Chondrocyte (in vitro differentiated cells): ENCODE measurements at places on chromosomes 11 and 22.

DNA sequence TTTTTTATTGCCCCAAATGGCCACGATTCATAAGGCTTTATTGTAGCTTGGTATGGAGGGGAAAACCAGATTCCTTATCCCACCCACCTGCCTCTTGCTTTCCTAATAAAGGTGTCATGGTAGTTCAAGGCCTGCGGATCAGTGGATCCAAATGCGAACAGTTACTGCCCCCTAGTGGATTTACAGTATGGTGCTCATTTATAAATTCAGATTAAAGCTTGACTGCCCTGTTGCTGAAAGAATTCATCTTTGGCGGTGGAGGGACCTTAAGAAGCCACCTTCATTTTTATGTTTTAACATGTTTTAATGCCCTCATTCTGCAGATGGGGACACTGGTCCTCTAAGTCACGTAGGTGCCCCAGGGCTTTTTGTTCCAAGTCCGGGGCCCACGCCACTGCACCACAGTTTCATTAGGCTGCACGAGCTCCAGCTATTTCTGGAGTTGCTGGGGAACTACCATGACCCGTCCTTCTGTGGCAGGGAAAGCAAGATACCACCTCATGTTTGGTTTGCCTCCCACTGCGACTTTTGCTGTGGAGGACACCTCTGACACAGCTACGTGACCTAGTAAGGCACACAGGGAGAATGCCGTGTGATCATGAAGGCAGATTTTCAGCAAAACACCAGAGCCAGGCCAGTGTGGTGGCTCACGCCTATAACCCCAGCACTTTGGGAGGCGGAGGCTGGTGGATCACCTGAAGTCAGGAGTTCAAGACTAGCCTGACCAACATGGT lies 15.6 kb upstream of the INCENP start:
- no peak for DNase-seq

DNA sequence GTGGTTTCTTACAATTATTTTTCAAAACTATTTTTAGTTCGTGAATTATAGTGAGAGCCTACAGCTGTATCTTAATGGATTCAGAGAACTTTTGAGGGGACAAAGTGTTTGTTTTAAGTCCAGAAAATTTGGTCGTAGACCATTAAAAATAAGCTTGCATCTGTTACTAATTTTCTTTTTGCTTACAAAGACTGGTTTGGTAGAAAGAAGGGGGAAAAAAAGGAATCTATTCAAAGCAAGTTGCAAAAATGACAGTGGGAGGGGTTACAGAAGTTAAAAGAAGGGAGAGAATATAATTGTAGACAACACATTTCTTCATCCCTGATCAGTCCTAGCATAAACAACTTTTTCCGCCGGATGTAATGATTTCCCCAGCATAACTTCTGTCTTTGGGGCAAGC lies 72.1 kb downstream of the AMOTL1 start:
- no peak for DNase-seq

- DNase-seq, result no peak
These were observed 137.6 kb downstream of the SNX19 start for GRCh38 chr11:130778705-130779104.

DNA sequence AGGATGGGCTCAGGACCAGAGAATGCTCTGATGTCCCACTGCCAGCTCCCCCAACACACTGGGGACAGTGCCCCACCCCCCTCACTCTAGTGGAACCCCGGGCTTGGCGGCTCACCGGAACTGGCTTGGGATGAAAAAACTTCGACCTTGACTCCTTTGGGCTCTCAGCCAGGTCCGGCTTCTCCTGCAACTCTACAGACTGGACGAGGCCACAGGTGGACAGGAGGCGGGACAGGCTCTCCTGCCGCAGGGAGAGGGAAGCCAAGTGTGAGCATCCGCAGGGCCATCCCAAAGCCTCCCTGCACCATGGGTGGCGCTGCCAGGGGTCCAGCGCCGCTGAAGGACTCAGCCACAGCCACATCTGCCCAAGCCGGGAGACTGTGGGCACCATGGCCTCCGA lies 3.7 kb downstream of the RRP7A start:
- no peak for DNase-seq

GRCh38 chr11:75656044-75656727 lies 12.7 kb downstream of the MAP6 start:
- DNase-seq, result no peak

GRCh38 chr11:70871881-70872280 lies 380.5 kb downstream of the SHANK2 start:
- DNase-seq, result no peak

DNA sequence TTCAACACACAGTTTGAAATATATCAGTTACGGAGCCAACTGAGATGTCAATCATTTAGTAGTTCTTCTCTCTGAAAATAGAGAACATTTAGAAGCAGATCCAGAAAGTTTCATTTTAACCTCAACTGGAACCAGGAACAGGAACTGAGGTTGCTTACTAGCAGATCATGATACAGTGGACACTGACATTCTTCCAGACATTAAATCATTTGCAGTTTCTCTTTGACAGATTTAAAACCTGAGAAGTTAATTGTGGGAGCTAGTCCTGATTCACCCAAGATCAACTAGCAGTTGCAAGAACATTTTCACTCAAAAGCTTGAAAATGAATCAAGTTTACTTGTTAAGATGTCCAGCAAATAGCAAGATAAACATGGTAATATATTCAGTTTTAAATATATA lies 135.4 kb downstream of the SLC17A6 start:
- no peak for DNase-seq

DNA sequence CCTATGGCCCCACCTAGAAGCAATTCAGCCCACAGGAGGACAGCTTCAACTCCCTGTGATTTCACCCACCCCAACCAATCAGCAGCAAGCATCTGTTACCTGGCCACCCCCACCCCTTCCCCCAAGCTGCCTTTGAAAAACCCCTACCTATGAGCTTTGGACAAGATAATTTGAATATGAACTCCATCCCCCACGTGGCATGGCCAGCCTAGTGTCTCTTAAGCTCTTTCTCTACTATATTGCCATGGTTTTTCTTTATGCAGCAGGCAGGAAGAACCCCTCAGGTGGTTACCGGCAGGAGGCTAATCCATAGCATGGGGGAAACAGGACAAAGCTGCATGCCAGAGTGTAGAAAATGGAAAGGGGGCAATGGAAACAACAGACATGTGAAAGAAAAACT lies 29.0 kb downstream of the CTSC start:
- no peak for DNase-seq

GRCh38 chr22:17853073-17853472 lies 78.8 kb upstream of the BID start:
- no peak for DNase-seq

- DNase-seq, result no peak
These were observed 334.7 kb upstream of the NARS2 start for GRCh38 chr11:78909386-78909785.

DNA sequence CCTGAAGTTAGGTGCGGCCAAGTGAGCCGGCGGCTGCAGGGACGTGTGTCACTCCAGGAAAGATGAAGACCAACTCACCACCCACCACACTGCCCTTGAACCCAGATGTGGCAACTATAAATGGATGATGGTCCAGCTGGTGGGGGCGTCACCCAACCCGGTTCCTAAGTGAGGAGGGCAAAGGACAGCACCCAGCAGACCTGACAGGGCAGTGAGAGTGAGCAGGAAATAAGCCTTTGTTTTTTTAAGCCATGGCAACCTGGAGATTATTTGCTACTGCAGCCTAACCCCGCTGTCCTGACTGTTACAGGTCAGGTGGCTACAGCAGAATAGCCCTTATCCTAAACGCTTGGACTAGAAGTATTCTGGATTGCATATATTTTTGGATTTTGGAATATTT lies 228.9 kb downstream of the CTTN start:
- no peak for DNase-seq

DNA sequence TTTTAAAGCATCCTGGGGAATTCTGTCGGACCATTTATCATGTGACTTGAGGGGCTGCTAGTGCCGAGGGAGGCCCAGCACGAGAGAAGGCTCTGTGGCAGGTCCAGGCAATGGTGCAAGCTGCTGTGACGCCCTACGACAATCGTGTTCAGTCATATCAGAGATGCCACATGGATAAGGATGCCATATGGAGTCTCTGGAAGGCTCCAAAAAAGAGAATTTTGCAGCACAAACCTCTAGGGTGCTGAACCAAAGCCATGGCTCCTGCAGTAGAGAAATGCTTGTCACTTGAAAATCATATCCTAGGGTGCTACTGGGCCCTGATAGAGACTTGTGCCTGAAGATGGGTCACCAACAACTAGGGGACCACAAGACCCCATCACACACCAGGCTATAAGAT lies 6.7 kb upstream of the CD6 start:
- no peak for DNase-seq

DNA sequence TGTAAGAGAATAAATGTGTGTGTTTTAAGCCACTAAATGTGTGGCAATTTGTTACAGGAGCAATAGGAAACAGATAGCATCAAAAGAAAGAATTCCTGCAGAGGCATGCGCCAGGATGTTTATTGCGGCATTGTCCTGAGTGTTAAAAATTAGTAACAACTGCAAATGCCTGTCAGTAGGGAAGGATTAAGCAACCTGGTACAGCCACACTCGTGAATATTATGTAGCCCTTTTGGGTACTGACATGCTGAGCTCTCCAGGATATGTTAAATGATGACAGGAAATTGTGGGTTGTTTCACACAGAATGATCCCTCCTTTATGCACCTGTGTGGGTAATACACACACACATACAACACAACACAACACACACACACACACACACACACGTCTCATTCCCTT lies 69.7 kb upstream of the MYOD1 start:
- no peak for DNase-seq

GRCh38 chr11:45265969-45266675 lies 20.0 kb downstream of the SYT13 start:
- no peak for DNase-seq

- DNase-seq, result no peak
These were observed 1303.4 kb downstream of the TBC1D22A start for GRCh38 chr22:48065892-48066291.

DNA sequence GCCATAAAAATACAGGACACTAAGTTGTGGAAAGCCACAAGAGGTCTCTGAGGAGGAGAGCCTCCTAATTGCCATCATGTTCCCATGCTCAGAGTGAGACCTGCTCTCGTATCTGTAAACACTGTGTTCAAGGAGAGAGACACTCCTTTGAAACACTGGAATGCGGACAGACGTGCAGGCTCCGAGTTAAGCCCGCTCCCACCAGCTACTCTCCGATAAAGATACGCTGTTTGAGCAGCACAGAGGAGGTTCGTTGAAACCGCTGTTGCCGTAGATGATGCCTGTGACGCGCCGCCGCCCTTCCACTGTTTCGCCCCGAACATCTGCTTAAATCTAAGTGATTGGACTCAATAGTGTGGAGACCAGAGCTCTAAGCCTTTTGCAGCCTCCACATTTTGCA lies 25.1 kb downstream of the NUP50 start:
- no peak for DNase-seq

GRCh38 chr22:35973388-35973787 lies 55.2 kb downstream of the RBFOX2 start:
- no peak for DNase-seq

GRCh38 chr22:28450109-28450508 lies 229.5 kb downstream of the TTC28 start:
- DNase-seq, result no peak

DNA sequence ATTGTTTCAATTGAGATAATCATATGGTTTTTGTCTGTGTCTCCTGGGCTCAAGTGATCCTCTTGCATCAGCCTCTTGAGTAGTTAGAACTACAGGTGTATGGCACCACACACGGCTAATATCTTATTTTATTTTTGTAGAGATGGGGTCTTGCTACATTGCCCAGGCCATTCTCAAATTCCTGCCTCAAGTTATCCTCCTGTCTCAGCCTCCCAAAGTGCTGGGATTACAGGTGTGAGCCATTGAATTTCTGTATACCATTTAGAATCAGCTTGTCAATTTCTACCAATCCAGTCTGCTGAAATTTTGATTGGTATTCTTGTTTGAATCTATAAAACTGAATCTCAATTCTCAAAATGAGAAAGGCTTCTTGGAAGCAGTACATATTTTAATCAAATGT lies 10.4 kb upstream of the KAT5 start:
- no peak for DNase-seq

DNA sequence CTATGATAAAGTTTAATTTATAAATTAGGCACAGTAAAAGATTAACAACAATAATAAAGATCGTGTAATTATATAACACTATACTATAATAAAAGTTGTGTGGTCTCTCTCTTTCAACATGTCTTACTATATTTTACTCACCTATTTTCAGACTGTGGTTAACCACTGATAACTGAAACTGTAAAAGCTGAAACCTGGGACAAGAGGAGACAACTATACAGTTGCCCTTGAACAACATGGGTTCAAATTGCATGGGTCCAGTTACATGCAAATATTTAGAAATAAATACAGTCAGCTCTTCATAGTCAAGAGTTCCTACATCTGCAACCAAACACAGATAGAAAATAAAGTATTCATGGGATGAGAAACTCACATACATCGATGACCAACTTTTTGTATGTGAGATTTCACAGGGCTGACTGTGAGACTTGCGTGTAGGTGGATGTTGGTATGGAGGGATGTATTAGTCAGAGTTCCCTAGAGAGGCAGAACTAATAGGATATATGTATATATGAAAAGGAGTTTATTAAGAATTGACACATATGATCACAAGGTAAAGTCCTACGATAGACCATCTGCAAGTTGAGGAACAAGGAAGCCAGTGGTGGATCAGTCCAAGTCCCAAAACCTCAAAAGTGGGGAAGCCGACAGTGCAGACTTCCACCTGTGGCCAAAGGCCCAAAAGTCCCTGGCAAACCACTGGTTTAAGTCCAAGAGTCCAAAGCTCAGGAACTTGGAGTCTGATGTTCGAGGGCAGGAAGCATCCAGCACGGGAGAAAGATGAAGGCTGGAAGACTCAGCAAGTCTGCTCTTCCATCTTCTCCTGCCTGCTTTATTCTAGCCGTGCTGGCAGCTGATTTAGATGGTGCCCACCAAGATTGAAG lies 359.5 kb downstream of the INSC start:
- no peak for DNase-seq

DNA sequence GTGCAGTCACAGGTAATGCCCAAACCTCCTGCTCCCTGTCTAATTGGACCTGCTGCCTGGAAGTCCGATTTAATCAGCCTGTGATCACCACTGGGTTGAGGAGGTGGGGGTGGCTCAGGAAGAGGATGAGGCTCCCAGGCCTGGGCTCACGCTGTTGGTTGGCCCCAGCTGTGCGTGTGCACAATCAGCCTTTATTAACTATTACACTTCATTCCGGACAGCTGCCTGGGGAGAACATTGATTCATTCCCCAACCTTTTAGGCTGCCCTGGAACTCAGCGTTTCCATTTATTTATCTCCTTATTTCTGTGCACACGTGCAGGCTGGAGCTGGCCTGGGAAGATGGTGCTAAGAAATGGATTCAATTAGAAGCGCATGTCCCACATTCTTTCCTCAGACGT lies 123.4 kb downstream of the DSCAML1 start:
- no peak for DNase-seq
